ENCODE measurements at places on chromosomes 7 and 10. TPM values are rescaled to one million over a fixed set of nuclear protein-coding genes. Genes with fewer than 3 reads are reported as not detected.
A peak's percentile ranks its signal among the peaks of the same experiment; 100 is the strongest.

Gene ZNF485
- total RNA-seq = 8.2 TPM

DNA sequence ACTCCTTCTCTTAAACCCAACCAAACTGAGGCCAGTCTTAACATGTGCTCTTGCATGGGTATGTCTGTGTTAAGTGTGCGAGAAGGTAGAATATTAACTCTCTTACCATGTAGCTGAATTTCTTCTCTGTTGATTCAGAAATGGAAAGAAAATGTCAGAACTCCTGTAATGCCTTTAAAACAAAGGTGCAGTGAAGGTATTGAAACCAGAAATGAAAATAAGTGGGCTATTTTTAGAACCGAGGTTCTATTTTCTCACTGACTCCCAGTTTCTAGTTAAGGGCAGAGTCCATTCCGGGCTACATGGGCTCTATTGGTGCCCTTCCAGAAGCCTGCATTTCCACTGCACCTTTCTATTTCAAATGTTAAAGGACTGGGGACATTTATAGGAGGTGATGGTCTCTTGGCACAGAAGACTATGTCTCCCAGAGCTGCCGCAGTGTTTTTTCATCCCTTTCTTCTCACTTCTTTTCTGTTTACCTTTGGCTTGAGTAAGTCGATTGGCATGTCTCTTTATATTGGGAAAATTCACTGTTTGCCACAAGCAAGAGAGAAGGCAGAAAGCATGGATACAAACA, 174.9 kb downstream of the LRMDA start:
- H3K27ac ChIP-seq = no peak overlapping the region
- H3K27me3 ChIP-seq = peaks cover 3% of the 10 kb centered on the region
- no peak overlapping the region for H3K4me3 ChIP-seq

- no peak overlapping the region for H3K4me3 ChIP-seq
- no peaks in the 10 kb centered on the region for H3K4me1 ChIP-seq
Observed at GRCh38 chr7:25381818-25382589, 153.7 kb upstream of the NPVF start.

- no peak overlapping the region for H3K27ac ChIP-seq
- DNase-seq = no peak
- no peaks in the 10 kb centered on the region for H3K27me3 ChIP-seq
- H3K4me1 ChIP-seq = no peaks in the 10 kb centered on the region
Observed at GRCh38 chr7:34752929-34753328, 94.9 kb downstream of the NPSR1 start.

DNA sequence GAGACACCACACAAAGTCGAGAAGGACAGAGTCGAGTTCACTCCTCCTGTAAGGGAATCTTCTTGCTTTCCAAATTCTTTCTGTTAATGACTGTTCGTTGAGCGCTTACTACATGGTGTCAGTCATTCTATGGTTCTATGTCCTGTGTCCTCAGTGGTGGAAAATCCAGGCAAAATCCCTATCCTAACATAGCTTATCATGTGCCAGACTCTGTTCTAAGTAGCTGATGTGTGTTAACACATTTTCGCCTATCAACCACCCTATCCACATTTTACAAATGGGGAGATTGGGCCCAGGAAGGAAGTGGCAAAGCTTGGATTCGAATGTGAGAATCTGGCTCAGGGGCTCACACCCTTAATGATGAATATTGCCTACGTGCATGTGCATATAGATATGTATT, 280.1 kb downstream of the GATA3 start:
- no peaks in the 10 kb centered on the region for H3K36me3 ChIP-seq
- peaks cover 12% of the 10 kb centered on the region for H3K27me3 ChIP-seq
- no peak overlapping the region for H3K4me3 ChIP-seq
- DNase-seq = no peak

GRCh38 chr7:116621649-116622048, 50.3 kb upstream of the MET start:
- peaks cover under 1% of the 10 kb centered on the region for H3K4me1 ChIP-seq
- H3K27ac ChIP-seq = no peak overlapping the region
- H3K4me3 ChIP-seq = no peak overlapping the region
- H3K27me3 ChIP-seq = no peaks in the 10 kb centered on the region

DNA sequence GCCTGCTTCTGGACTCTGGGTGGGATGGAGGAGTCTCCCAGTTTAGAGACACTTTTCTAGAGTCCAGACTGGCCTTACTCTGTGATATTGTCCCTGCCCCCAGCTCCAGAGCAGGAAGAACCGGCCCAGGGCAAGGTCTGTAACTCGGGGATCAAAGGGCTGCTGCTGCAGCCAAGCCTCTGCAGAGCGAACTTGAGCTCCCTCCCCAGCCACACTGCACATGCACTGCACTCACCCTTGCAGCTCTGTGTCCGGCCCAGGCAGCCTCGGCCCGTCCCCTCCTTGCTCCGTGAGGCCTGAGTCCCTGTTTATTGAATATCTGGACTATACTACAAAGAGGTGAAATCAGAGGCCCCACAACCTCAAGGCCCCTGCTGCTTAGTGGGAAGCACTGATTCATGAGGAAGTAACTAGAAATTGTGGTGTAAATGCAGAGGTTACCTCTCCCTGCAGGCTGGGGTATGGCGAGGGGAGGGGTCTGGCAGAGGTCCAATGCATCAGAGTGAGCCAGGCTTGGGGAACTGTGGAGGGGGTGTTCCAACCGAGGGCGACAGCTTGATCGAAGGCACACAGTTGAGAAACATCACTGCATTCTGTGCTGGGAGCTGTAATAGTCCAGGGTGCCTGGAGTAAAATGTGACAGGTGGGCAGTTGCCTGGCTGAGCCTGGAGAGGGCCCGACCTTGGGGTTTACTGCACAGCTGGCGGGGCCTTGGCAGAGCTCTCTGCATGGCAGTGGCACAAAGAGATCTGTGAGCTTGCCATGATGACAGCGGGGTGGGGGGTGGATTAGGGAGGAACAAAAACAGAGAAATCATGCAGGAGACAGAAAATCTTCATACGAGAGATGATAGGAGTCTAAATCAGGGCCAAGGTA, 49.1 kb downstream of the AOC1 start:
- no peak overlapping the region for H3K27ac ChIP-seq
- no peaks in the 10 kb centered on the region for H3K36me3 ChIP-seq
- H3K4me1 ChIP-seq = peaks cover 10% of the 10 kb centered on the region
- DNase-seq = no peak
- H3K4me3 ChIP-seq = no peak overlapping the region

DNA sequence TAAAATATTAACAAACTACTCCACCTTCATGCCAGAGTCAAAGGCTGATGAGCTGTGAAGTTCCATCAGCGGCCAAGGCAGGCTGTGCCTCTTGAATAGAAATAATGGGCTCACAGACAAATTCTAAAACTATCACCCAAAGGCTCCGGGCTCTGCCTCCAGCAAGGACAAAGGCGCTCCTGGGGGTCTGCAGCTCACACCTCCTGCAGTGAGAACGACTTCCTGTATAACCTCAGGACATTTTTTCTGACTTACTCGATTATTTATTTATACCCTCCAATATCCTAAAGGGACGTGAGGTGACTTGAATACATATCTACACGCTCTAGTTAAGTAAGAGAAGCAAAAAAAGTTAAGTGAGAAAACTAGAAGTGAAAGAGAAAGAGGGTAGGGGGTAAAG, 500.7 kb downstream of the CCSER2 start:
- no peaks in the 10 kb centered on the region for H3K4me1 ChIP-seq
- DNase-seq = no peak
- H3K27me3 ChIP-seq = no peaks in the 10 kb centered on the region
- H3K36me3 ChIP-seq = no peaks in the 10 kb centered on the region
- no peak overlapping the region for H3K27ac ChIP-seq

GRCh38 chr7:6310271-6310993, 38.0 kb upstream of the CYTH3 start:
- no peaks in the 10 kb centered on the region for H3K27me3 ChIP-seq
- H3K4me1 ChIP-seq = no peaks in the 10 kb centered on the region
- no peak for DNase-seq
- no peak overlapping the region for H3K27ac ChIP-seq
- no peak overlapping the region for H3K4me3 ChIP-seq
- H3K36me3 ChIP-seq = no peaks in the 10 kb centered on the region

DNA sequence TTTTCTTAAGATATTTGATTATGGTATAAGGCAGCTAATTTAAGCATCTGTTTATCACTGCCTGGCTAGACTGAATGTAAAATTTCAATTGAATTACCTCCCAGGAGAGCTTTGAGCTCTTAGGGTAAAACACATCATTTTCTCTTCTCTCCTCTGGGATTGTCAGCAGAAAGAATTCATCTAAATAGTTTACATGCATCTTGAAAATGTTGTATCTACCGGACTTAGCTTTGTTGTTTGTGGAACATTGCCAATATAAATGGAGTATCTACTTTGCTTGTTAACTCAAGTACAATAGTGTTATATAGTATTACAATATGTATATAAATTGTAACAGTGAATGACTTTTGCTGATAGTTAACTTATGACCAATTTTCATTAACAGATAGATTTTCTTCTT, 73.3 kb downstream of the TAF3 start:
- no peak overlapping the region for H3K27ac ChIP-seq
- H3K4me1 ChIP-seq = peaks cover 3% of the 10 kb centered on the region
- H3K4me3 ChIP-seq = no peak overlapping the region
- no peaks in the 10 kb centered on the region for H3K27me3 ChIP-seq
- no peaks in the 10 kb centered on the region for H3K36me3 ChIP-seq
- DNase-seq = no peak

- no peaks in the 10 kb centered on the region for H3K36me3 ChIP-seq
- H3K27me3 ChIP-seq = no peaks in the 10 kb centered on the region
- no peak overlapping the region for H3K27ac ChIP-seq
- no peak overlapping the region for H3K4me3 ChIP-seq
- no peaks in the 10 kb centered on the region for H3K4me1 ChIP-seq
Observed at GRCh38 chr7:158263964-158264748, 323.5 kb downstream of the PTPRN2 start.

DNA sequence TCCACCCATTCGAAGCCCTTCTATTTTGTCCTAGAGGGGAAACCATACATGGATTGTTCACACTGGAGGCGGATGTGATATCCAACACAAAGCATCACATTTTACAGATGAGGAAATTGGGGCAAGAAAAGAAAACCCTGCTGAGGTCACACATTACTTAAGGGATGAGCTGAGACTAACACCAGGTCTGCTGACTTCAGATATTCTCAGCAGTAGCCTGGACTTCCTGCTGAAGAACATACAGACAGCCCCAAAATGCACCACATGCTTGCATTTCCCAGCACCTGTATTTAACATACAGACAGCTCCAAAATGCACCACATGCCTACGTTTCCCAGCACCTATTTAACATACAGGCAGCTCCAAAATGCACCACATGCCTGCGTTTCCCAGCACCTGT, 11.2 kb downstream of the GIMAP5 start:
- H3K27me3 ChIP-seq = peaks cover 11% of the 10 kb centered on the region
- no peaks in the 10 kb centered on the region for H3K4me1 ChIP-seq
- no peak for DNase-seq

DNA sequence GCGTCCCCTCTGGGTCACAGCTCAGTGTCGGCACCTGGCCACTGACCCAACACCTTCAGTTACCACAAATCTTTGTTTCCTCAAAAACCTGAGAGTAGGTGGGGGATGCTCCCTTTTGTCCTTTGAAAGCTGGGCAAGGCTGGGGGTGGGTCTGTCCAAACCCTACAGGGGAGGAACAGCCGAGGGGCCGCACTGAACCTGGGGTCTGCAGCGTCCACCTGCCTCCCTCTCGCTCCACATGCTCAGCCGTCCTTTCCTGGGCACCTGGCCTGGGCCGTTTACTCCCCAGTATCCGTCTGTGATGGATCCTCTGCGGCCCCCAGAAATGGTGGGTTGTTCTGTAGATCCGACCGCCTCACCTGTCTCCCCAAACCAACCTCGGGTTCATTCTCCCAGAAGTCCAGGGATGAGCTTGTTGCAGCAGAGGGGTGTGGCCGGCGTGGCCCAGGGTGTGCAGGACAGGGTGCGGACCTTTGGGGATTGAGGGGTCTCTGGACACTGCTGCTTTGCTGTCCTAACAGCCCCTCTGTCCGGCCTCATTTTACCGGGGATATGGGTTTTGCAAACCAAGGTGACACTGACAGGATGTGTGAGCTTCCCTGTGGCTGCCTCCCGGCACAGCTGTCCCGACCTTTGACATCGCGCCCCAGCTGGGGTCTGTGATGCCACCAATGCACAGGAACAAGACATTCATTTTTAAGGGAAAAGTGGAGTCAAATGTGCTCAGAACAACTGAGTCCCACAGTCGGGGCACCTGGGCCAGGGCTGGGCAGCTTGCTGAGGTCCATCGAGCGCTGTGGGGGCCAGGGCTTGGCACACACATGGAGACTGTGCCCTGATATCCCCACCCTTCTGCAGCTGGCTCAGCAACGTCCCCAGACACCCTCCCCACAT, 115.9 kb downstream of the VIPR2 start:
- H3K27ac ChIP-seq = no peak overlapping the region
- no peaks in the 10 kb centered on the region for H3K36me3 ChIP-seq
- no peak for DNase-seq
- peaks cover 3% of the 10 kb centered on the region for H3K27me3 ChIP-seq
- H3K4me1 ChIP-seq = no peaks in the 10 kb centered on the region
- no peak overlapping the region for H3K4me3 ChIP-seq

GRCh38 chr7:97104719-97105238, 12.7 kb upstream of the SDHAF3 start:
- no peaks in the 10 kb centered on the region for H3K27me3 ChIP-seq
- no peaks in the 10 kb centered on the region for H3K36me3 ChIP-seq
- H3K27ac ChIP-seq = no peak overlapping the region
- DNase-seq = peak; percentile 56
- no peak overlapping the region for H3K4me3 ChIP-seq

Gene PRKAR2B
- total RNA-seq = 37.0 TPM

GRCh38 chr7:39033885-39034624, 56.3 kb downstream of the POU6F2 start:
- H3K4me3 ChIP-seq = no peak overlapping the region
- no peaks in the 10 kb centered on the region for H3K4me1 ChIP-seq
- H3K27ac ChIP-seq = no peak overlapping the region
- DNase-seq = no peak
- no peaks in the 10 kb centered on the region for H3K27me3 ChIP-seq

Gene CTAGE4
- 9.8 TPM for total RNA-seq

Gene DDC
- total RNA-seq = not detected

- H3K36me3 ChIP-seq = no peaks in the 10 kb centered on the region
- H3K4me3 ChIP-seq = no peak overlapping the region
- no peak for DNase-seq
Observed at GRCh38 chr10:112622786-112623185, 175.8 kb downstream of the VTI1A start.

Gene CPA2
- 0.31 TPM for total RNA-seq

DNA sequence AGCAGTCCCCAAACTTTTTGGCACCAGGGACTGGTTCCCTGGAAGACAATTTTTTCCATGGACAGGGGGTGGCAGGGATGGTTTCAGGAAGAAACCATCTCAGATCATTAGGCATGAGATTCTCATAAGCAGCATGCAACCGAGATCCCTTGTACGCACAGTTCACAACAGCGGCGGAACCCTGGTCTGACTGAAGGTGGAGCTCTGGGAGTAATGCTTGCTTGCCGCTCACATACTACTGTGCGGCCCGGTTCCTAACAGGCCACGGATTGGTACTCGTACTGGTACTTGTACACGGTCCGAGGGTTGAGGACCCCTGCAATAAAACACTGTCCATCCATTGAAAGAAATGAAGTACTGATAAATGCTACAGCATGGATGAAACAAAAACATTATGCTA, 32.8 kb downstream of the MKRN1 start:
- no peak for DNase-seq
- no peak overlapping the region for H3K27ac ChIP-seq
- peaks cover 5% of the 10 kb centered on the region for H3K4me1 ChIP-seq
- no peaks in the 10 kb centered on the region for H3K27me3 ChIP-seq
- no peaks in the 10 kb centered on the region for H3K36me3 ChIP-seq
- H3K4me3 ChIP-seq = no peak overlapping the region

Gene LAMB1
- 37.2 TPM for total RNA-seq

Gene CPEB3
- total RNA-seq = 1.9 TPM

Gene ITIH2
- not detected for total RNA-seq

GRCh38 chr7:74093671-74094223, 10.1 kb downstream of the LIMK1 start:
- H3K27ac ChIP-seq = peak overlapping the region; percentile 52
- no peaks in the 10 kb centered on the region for H3K27me3 ChIP-seq
- peaks cover 23% of the 10 kb centered on the region for H3K4me1 ChIP-seq
- peaks cover 9% of the 10 kb centered on the region for H3K36me3 ChIP-seq
- DNase-seq = peak; percentile 71
- peak overlapping the region; percentile 1 for H3K4me3 ChIP-seq

Measured in H1 (cell line).